ENCODE measurements at places on chromosomes 7 and 10.

DNA sequence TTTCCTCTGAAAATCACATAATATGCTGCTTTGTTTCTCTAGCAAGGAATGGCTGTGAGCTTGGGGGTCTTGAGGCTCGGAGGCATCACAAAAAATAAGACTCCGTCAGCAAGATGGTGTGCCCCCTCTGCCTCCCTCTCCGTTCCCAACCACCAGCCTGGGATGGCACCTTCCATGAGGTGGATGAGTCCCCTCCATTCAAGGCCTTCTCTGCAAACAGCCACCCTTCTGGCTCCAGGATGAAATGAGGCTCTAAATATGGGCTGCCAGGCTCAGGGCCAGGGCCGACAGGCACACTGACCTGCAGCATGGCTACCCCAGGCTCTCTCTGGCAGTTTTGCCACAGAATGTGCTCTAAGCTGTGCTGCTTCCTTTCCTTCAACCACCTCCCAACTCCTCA, 521.5 kb downstream of the PTPRN2 start:
- DNase-seq = no peak

DNA sequence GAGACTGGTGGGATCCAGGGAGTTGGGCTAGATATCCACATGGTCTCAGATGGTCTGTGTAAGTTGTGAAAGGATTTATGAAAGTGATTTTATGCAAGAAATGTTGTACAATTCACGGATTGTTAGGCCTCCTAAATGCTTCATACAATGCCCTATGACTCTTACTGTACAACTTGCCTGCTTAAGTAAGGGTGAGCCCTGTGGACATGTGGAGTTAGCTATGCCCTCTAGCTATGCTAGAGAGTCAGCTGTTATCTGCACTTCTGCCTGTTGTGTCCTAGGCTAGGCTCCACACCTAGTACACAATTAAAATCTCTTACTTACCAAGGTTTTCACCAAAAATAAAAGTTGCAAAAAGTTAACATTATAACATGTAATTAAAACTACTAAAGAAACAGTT, 1.7 kb upstream of the CFAP43 start:
- no peak for DNase-seq

GRCh38 chr7:121334875-121335648, 6.3 kb downstream of the WNT16 start:
- no peak for DNase-seq

GRCh38 chr7:104206841-104207240, 972 bp downstream of the ORC5 start:
- DNase-seq = no peak

GRCh38 chr10:35300063-35300699, 36.1 kb upstream of the CCNY start:
- DNase-seq = no peak

- no peak for DNase-seq
Measured at GRCh38 chr10:110214371-110214826, 7.0 kb downstream of the MXI1 start.
